Frontal cortex (tissue), 4 donors: ENCODE measurements at places on chromosomes 1 and 21.

- no peak for DNase-seq
These were observed 82.6 kb downstream of the C1orf21 start for GRCh38 chr1:184469396-184469795.

- DNase-seq, result no peak
These were observed 35.5 kb downstream of the CAPN2 start for GRCh38 chr1:223747838-223748335.

DNA sequence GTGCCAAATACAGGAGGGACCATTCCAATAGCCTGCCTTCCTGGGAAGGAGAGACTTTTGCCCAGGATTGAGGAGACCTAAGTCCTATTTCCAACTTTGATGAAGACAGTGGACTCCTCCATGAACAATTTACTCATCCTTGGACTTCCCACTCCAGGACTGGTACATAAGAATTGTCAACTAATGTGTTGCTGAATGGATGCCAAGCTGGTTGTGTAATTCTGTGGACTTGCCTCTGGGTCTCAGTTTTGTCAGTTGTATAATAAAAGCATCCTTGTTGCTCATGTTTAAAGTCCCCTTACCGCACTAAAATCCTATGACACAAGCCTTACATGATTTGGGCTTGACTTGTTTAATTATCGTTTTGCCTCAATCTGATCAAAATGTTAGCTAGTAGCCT, 13.2 kb upstream of the ZP4 start:
- DNase-seq, result no peak

DNA sequence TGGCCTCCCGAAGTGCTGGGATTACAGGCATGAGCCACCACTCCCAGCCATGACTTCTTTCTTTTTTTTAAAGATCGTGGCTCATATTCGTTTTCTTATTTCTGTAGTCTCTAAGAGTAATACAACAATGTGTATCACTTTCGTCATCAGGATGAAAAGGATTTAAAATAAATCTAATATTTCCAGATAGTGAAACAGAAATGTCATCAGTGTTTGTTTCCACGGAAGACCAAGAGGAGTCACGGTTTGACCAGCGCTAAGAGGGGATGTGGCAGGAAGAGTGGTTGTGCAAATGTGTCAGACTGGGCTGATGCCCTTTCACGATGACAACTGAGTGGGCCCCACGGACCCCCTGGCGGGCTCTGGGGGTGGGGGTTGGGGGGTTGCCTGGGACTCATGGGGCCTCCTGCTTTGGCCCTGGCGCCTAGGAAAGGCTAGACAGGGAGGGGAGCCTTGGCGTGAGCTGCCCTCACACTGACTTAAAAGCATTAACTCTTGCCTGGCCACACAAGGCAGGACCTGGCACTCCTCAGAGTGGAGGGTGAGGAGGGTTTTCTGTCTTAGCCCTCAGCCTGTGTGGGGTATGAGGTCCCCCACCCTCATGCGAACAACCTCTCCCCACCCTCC, 8.4 kb downstream of the SOX13 start:
- no peak for DNase-seq

GRCh38 chr1:19349999-19350398, 37.9 kb downstream of the SLC66A1 start:
- no peak for DNase-seq

GRCh38 chr21:45266518-45267389, 20.9 kb downstream of the POFUT2 start:
- no peak for DNase-seq

- no peak for DNase-seq
These were observed 40.2 kb downstream of the HIVEP3 start for GRCh38 chr1:41878495-41878894.

GRCh38 chr1:179760521-179760920, 17.4 kb downstream of the FAM163A start:
- DNase-seq, result no peak

DNA sequence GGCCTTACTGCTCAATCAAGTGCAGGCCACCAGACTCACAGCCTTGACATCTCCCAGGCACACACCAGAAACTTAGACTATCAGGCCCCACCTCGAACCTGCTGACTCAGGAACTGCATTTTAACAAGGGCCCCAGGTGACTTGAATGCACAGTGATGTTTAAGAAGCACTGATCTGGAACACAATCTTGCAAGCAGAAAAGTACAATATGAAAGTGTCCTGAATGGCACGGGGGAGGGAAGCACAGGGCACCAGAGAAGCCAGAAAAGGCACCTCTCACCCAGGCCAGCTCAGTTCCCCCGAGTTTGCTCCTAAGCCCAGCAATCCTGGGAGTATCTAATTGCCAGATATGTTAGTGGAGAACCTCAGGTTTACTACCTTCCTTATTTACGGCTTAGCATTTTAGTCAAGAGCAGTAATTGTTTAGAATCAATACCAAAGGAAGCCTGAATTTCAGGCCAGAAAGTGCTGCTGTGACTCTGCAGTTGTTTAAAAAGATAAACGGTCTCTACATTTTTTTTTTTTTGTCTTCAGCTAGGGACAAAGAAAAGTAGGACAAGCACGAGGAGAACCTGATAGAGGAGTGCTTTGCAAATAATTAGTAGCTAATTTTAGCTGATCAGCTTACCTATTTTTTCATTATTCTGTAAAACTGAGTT, 50.9 kb upstream of the CDC42BPA start:
- no peak for DNase-seq

DNA sequence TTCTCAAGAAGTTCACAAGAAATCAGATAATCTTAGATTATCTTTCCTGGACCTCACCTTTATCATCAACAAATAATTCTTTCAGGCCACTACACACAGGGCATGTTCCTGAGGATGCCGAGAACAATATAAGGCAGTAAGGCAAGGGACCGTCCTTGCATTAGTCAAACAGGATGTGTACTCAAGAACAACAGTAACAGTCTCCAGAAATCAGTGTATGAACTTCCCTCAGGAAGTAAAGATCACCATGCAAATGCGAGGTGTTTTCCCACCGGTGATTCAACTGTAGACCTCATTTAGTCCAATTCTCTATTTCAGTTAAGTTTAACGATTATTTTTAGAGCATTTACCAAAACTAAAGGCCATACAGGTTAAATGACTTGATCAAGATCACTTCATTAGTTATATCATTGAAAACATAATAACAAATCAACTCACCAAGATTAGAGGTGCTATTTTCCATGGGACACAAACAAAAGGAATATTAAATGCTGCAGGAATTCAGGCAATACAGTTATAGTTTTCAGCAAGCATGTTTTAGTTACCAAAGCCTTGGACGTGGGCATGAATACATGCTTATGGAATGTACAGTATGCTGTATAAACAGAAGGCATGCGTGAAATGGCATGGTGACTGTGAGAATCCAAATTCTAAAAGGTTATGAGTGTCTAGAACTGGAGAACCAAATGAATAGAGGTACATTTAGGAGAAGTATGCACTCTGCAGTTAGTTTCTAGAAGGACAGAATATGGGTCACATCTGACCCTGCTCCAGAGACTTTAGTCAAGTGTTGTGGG, 145.2 kb downstream of the TNR start:
- no peak for DNase-seq

DNA sequence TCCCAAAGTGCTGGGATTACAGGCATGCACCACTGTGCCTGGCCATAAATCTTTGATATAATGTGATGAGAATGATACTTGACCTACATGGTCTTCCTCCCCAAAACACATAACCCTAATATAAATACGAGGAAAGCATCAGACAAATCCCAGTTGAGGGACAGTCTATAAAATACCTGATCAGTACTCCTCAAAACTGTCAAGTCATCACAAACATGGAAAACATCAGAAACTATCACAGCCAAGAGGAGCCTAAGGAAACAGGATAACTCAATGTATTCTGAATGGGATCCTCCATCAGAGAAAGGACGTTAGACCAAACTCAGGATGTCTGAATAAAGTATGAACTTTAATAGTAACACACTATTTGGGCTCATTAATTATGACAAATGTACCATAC, 172.4 kb downstream of the NTPCR start:
- no peak for DNase-seq

DNA sequence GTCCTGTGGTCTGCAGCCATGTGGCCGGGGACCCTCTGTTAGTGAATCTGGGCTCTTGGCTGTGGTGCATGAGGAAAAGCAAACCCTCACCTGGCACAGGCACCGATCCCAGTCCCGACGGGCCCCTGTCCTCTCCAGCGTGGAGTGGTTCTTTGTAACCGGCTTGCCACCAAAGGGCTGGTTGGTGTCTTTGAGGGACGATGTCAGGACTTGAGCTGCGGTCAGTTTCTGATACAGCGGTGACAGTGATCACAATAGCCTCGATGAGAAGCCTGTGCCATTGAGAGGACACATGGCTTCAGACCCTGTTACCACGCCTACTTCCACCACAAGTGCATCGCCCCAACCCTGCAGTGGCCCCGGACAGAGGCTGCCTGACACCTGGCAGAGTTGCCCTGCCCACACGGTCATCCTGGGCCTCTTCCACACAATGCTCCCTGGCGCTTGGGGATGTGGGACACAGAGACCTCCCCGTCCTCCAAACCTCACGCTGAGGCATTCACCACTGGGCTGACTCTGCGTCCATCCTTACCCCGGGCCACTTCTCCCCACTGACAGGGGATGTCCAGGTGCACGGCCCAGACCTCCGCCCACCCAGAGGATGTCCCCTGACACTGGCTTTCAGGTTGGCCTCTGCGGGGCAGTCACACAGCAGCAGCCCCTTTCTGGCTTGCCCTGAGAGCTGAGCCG, 18.8 kb upstream of the ACTRT2 start:
- no peak for DNase-seq

GRCh38 chr1:6438047-6438525, 13.5 kb downstream of the ESPN start:
- DNase-seq, result no peak

DNA sequence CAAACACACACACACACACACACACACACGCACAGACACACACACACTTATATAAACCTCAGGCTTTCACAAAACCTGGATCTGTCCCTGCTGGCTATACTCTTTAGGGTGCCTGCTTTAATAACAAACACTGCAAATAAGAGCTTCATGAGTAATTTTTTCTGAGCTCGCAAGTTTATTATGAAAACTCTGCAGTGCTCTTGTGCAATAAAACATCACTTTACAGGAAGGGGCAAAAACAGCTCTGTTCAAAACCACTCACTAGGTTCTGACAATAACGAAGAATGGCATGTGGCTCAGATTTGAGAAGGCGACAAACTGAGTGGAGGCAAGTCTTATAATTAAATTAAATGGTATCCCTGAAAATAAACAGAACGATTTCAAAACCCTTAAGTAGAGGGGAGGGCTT, 42.6 kb upstream of the CTPS1 start:
- DNase-seq, result no peak

DNA sequence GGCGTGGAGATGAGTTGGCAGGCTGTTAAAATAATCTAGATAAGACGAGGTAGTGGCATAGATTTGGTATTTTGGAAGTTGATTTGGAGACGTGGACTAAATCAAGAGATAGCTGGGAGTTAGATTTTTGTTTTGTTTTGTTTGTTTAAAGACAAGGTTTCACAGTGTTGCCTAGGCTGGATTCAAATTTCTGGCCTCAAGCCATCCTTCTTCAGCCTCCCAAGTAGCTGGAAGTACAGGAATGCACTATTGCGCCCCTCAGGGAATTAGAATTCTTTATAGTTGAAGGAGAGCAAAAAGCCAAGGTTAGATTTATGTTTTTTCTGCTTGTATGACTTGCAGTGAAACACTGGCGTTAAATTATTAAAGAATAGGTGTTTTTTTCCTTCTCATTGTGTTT, 22.3 kb upstream of the SNRPE start:
- no peak for DNase-seq

DNA sequence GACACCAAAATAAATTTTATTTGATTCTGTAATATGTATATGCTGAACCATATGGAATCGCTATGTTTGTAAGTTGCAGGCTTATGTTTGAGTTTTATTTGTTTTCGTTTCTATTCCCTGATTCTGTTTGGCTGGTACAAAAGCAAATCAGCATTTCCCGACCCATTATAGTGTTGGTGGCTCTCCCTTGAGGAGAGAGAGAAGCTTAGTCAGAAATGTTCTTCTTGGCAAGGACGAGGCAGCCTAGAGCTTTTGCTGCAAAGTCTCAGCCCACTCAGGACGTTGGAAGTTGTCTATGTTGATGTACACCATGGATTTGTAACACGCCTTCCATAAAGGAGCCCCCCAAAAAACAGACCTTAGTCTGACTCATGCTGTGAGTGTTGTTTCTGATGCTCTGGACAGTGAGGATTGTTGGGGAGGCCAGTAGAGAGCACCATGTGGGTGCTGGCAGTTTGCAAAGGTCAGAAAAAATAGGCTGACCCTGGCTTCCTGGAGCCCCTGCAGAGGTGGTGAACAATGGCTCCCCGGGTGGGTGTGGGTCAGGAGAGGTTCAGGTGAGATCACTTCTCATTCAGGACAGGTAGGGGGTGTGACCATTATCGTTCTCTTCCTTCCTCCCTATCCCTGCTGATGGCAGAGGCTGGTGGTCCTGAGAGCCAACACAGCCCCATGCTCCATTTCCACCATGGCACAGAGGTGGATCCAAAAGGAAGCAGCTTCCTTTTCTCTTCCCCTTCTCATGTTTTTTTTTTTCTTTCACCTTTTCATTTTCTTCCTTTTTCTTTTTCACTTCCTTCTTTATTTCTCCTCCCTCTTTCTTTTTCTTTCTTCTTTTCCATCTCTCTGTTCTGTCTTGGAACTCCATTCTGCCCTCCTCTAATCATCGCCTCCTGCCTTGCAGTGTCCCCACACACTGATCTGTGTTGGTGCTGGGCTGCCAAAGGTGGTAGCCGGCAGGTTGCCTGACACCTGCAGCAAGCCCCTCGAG, 84.4 kb upstream of the CNTN2 start:
- DNase-seq, result no peak

DNA sequence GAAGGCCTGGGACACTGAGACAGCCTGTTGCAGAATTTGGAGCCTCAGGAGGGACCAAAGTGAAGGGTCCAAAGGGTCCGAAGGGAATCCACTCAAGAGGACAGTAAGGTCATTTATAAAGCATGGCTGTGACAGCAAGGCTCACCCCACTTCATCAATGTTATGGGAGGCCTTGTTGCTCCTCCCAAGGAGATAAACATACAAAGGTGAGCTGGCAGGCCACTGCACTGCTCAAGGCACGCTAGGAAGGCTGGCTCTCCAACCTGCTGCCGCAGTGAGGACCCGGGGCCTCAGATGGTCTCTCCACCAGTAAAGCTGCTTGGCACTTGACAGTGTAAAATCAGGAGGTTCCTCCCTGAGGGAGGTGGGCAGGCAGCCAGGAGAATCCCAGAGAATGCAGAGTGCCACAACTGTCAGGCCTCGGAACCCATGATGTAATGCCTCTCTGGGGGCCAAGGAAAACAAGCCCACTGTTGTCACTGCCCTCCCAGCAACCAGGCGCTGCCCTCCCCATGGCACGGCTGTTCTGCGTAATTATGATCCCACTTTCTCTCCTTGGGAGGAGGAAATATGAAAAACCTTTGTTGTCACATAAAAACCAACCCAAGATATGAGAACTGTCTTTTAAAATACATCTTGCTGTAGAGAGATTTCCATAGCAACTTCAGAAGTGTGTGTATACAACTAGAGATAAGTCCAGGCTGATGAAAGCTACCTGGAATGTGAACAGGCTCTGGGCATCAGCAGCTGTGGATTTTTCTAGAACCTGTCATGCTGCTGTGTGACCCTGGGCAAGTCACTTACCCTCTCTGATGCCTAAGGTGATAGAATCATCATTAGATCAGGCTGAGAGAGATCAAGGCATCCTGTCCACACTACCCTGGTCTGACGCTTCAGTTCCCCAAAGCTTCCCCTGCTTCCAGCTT, 102.5 kb downstream of the KCNN3 start:
- no peak for DNase-seq

- DNase-seq, result no peak
These were observed 65.8 kb downstream of the LYPLAL1 start for GRCh38 chr1:219239518-219239917.
